CD8-positive, alpha-beta memory T cell (primary cell): ENCODE measurements at places on chromosomes 12 and 14.

GRCh38 chr12:55698241-55698955 is 9.3 kb downstream of the ITGA7 start:
- no peak for DNase-seq

GRCh38 chr14:40416565-40416964 is 984.3 kb upstream of the FBXO33 start:
- no peak for DNase-seq

DNA sequence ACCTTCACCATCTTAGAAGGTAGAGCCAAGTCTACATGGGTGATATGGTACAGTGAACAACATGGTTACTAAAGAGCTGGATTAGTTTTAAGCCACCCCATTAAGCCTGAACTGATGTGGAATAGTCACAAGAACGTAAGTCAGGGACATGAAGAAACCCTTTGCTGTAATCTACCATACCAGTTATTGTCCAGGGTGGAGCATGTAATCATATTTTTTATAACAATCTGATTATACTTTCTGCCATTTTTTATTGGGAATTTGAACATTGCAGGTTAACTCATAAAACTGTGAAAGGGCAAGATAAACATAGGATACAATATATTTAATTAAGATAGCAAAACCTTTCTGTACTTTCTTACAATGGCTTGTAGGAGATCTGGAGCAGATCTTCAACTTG is 103.6 kb downstream of the FIGNL2 start:
- no peak for DNase-seq

DNA sequence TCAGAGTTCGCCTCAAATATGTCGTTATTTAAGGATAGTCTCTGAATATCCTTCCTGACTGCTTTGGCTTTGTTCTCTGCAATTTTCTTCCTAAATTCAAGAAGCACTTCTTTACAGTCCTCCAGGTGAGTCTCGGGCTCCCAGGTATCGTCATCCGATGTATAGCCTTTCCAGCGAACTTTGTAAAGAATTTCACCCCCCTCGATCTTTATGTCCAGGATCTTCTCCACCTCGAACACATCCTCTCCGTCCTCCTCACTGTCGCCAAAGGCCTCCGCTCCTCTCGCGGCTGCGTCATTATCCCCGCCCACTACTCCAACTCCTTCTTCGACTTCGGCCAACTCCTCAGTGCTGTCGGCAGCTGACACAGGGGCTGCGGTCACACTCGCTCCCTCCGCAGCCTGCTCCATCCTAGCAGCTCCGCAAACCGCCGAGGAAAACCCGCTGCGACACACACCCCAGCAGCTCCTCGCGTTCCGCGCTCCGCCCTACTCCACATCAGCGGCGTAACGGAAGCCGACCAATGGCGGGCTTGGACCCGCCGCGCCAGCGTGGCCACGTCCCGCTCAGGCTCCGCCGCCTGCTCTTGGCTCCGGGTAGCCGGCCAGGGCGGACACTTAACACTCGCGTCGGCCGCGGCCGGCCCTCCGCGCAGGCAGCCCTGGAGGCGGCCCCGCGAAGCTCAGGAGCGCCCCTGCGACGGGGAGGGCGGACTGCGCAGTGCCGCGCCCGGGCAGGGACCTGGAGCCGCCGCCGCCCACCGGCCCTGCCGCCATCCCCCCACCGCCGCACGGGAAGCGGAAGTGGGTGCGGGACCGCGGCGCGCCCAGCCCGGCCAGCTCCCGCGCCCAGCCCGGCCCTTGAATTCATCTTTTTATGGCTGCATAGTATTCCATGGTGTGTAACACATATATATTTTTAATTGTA is 4.1 kb downstream of the CD163L1 start:
- peak; percentile 43 for DNase-seq

DNA sequence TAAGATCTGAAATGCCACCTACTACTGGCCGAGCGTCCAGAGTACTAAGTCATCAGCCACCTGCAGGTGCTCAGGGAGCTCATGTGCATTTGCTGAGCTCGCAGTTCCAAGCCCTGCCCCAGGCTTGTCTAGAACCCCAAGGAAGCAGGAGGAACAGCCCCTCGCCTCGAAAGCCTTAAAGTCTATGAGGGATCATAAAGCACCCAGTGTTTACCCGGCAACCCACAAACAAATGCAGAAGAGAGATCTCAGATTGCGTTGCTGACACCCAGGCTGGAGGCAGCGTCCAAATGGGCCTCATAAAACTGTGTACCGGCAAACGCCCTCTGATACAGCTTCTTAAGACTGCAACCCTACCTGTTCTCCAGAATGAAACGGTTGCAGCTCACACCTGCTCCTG is 6.8 kb downstream of the KDM2B start:
- no peak for DNase-seq

DNA sequence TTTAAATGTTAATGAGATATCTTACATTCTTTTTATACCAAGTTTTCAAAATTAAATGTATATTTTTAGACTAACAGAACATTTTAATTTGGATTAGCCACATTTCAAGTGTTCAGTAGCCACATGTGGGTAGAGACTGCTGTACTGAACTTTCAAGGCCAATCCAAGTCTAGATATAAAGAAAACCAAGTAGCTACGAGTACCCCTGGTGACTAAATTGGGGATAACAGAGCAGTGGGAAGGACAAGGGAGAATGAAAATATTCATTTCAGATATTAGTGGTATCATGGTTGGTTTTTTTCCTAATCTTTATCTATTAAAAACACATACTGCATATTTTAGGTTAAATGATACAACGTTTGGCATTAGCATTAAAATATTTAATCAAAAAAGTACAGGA is 69.4 kb upstream of the RHOJ start:
- DNase-seq, result no peak

- DNase-seq, result no peak
Measured at GRCh38 chr14:85205875-85206274, 324.1 kb upstream of the FLRT2 start.

- DNase-seq, result no peak
Measured at GRCh38 chr12:113537751-113538087, 66.0 kb upstream of the LHX5 start.

DNA sequence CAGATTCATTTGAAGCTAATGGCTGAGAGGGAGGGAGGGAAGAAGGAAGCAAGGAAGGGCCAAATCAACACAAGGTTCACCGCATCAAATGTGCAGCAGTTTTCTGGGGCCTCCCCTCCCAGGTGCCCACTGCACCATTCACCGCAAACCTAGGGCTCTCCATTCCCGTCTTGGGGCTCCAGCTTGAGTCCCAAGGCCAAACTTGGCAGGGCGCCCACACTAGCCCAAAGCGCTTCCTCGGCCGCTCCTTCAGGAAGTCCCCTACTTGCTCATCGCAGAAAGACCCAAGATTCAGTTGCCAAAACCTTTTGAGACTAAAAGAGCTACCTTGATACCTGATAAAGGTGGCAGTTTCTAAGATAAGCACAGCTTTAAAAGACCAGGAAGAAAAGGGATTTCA is 140.5 kb upstream of the FKBP4 start:
- no peak for DNase-seq

DNA sequence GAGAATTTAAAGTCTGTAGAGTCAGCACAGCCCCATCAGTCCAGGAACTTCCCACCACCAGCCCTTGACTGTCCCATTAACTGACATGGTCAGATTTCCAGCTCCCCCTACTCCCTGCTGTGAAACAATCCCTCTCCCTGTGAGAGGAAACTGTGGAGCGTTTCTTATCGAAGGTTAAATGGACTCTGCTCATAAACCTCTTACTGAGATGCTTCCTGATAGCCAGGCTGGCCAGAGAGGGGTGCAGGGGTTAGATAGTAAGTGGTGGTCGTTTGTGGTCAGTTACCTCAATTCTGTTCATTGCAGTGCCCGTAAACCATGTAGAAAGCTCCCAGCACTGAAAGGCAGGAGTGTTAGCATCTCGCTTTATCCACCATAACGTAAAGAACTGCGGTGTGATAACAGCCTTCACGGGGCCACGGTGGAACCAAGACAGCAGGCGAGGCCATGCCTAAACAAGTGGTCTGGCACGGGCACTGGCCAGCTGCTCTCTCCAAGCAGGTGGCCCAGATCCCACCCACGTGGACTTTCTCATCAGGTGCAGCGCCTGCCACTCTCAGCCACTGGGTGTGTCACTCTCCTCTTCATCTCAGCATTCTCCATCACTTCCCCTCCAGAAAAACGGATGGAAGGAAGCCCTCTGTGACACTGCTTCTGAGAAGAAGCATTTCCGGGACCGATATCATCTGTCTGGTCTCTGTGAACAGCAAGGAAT is 102.2 kb downstream of the FBXL14 start:
- no peak for DNase-seq
